ENCODE measurements at places on chromosomes 1 and 21.

GRCh38 chr1:211378844-211379243, 52.2 kb downstream of the TRAF5 start:
- DNase-seq: no peak

DNA sequence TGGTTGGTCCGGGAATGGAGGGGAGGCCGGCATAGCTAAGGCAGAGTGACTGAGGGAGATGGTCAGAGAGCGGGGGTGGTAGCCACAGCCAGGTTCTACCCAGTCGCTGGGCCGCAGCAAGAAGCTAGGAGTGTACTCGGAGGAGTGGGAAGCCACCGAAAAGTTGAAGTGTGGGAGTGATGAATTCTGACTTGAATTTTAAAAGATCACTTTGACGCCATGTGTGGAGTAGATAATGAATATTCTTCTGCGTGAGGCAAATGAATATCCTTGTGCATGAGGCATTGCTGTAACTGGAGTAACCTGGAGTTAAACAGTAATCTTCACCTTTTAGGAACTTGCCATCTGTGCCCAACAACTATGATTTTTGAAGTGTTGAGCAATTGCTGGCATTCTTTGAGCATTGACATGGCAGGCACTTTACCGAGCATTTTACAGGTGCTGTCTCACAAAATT, 6.9 kb downstream of the CTPS1 start:
- no peak for DNase-seq

DNA sequence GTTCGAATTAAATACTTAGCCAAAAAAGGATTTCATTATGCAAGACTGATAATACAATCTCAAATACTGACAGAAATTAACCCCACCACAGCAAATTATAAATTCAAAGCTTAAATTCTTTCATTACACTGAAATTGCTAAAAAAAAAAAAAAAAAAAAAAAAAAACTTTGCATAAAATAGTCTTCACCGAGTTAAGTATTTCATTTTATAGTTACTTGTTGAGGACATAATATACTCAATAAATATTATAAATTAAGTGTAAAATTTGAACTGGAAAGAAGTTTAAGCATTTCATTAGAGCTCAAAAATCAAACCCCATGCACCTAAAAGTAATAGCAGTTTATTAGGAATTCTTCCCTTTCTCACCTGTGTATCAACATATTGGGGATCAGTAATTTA, 1.9 kb upstream of the PSMG1 start:
- DNase-seq: no peak

- DNase-seq: no peak
Measured at GRCh38 chr1:95073446-95073845, 695 bp upstream of the ALG14 start.

DNA sequence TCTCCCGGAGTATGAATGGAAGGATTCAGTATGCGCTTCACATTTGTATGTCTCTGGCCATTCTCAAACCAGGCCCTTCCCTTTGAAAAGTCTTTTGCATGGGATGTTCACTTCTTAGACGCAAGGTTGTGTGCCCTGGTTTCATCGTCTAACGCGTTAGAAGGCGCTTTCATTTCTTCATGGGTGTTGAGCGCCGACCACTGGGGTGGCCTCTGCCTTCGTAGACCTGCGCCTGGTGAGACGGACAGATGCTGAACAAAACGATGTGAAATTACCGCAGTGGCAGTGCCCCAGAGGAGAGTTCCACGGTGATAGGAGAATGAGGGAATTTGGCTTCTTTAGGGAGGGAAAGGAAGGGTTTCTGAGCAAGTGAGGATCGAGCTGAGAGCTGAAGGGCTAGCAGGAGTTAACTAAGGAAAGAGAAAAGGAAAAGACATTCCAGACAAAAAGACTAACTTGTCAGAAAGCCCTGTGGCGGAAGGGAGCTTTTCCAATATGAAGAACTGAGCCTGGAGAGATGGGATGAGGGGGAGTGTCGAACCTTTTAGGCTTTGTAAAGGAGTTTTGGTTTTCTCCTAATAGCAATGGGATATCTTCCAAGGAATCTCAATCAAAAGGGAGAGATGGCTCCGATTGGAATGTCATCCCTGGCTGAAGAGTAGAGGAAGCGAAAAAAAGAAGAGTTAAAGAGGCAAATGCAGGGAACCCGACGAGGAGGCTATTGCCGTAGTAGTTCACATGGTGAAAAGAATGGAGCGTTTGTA, 951 bp downstream of the GGPS1 start:
- peak; percentile 60 for DNase-seq

- no peak for DNase-seq
Measured at GRCh38 chr1:38533772-38534472, 325.6 kb downstream of the RRAGC start.

DNA sequence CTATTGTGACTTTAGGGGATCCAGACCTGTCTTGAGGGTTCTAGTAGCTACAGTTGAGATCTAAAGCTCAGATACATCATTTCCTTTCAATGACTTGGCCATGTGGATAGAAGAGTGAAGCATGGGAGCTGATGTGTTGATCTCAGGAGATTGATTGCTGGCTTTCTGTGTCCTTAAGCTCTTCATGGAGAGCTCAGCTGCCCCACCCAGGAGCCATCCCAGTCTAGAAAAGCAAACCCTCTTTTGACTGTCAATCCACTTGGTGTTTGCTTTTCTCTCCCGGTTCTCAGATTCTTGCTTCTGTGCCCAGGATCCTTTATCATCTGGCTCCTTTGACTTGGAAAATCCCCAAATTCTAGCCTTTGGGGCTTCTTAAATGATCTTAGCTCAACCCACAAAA, 87.2 kb downstream of the ATP1A1 start:
- no peak for DNase-seq

GRCh38 chr21:14657241-14658008, 111.3 kb upstream of the SAMSN1 start:
- DNase-seq: no peak

- no peak for DNase-seq
Measured at GRCh38 chr1:66968574-66968973, 43.8 kb downstream of the MIER1 start.

DNA sequence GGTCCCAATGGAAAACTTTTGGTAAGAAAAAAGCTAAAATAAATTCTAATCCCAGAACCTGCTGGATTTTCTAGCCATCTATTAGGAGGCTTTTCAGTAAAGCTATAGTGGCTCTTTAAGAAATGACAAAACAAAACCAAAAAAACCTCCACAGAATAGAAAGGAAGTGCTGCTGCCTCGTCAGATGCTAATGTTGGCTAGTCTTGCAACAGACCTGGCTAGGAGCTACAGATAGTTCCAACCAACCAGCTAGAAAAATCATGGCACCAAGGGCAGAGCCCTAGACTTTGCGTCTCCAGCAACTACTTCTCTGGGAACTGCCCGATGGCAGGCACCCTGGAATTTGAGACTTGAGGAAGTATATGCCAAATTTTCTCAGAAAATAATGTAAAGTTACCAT, 7.6 kb downstream of the CD101 start:
- DNase-seq: peak; percentile 10

DNA sequence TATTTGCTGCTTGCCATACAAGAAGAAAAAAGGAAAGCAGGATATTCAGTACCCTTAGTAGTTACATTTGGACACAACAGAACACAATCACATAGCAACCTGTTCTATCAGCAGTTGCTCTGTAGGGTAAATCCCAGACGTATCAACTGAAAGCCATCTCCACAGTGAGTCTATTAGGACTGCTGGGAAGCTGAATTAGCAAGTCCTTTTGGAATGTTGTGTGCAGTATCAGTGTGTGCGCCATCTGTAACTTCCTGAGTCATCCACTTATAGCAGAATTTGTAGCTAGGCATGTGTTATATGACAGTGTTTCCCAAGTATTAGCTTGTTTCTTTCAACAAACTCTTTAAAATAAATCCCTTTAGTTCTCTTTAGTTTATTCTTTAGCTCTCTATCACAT, 21.3 kb downstream of the CCDC30 start:
- no peak for DNase-seq

GRCh38 chr1:77688939-77689338, 6.5 kb upstream of the ZZZ3 start:
- no peak for DNase-seq

GRCh38 chr21:17495680-17496079, 17.2 kb upstream of the CXADR start:
- no peak for DNase-seq

GRCh38 chr1:232445361-232446106, 184.4 kb downstream of the SIPA1L2 start:
- DNase-seq: no peak

DNA sequence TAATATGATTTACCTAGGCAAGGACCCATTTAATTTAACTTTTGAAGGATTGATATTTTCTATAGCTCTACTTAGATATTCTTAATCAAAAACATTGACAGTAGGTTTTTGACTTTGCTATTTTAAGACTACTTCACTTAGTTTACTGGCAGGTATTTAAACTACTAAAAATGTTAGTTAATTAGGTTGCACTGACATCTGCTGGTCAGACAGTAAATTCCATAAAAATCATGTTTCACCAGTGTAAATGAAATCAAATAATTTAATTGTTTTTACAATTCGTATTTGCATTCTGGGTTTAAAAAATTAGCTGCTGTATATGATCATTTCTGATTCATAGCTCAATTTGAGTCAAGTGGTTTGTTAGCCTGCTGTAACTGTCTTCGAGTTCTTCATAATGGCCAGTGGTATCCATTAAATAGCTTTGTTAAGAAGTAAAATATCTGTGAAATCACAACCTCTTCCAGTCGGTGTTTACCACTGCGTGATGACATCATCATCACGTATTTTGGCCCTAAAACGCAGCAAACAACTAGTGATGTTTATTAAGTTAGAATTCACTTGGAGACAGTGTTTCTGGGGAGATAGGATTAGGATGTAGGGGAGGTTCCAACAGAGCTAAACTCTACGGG, 26.2 kb downstream of the EXTL2 start:
- peak; percentile 51 for DNase-seq

DNA sequence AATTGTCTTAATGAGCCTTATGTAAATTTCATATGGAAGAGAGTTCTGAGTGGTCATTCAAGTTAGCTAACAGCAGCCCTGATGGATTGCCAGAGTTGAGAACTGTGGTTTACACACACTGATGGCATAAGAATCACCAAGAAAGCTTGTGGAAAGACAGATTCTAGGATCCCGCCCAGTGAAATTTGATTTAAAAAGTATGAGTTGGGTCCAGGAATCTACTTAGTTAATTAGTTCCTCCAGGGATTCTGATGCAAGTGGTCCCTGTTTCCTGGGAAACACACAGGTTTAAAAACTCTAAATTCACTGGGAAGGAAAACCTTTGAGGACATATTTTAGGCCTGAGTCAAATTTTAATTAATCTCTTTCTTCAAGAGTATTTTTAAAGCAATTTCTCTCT, 144.3 kb downstream of the NTPCR start:
- no peak for DNase-seq

- no peak for DNase-seq
Measured at GRCh38 chr1:77412069-77412819, 130.4 kb downstream of the AK5 start.

- no peak for DNase-seq
Measured at GRCh38 chr1:39216771-39217170, 12.3 kb downstream of the MACF1 start.

GRCh38 chr1:31593770-31594632, 17.7 kb downstream of the TINAGL1 start:
- DNase-seq: peak; percentile 48

DNA sequence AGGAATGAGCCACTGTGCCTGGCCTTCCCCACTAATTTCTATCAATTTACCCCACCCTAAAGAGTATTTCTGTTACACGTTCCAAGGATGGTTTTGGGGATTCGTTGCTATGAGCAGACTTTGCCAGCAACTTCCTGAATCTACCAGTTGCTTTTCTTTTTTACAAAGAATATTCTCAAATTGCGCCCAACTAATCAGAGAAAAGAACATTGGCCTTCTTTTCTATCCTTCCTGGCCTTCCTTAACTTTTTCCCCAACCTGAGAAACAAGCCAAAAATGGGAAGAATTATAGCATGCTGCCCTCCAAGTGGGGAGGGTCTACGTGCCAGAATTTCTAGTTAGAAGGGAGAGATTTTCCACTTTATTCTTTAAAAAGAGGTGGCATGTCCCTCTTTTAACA, 44.9 kb upstream of the SLC45A1 start:
- DNase-seq: no peak

DNA sequence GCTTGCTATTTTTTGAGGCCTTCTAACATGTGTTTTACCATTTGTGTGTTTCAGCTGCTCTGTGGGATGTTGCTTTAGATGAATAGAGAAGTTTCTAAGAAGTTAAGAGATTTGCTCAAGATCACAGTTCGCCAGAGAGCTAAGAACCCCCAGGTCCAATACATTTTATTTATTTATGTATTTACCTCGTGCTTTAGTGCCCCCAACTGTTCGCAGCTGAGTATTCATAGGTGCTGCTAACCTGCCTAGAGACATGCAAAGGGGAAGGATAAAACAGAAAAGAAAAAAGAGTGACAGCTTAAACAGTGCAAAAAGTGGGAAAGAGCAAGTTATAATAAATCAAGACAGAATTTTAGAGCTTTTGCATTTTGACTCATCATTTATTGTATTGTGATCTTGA, 31.1 kb downstream of the NFYC start:
- DNase-seq: no peak

DNA sequence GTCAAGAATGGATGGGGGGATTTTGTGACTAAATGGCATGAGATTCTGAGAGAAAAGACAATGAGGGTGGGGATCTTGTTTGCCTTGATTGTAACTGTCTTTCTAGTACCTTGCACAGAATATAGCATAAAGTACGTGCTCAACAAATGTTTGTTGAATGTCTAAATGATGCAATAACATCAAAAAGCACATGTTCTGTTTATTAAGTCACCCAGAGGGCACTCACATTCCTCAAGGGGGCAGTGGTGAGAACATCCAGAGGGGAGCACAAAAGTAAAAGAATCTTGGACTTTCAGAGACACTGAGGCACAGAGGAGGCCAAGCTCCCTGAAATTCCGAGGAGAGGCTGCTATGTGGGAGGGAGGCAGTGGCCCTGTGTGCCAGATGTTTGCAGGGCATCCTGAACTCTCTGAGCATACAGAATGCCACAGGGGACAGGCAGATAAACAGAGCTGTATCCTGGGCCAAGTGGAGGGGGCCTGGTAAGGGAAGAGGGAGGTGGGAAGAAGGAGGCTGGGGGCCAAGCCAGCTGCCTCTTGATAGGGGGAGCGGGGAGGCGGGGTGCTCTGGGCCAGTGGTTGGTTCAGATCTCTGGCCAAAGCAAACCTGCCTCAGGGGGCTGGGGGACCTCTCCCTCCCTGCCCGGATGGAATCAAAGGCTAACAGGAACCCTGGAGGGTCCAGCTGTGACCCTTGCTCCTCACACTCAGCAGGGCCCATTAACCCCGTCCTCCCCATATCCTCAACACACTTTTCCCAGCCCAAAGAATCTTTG, 6.5 kb upstream of the ATP1A2 start:
- DNase-seq: peak; percentile 41
